Kidney tubule cell (primary cell): ENCODE measurements at places on chromosomes 6 and 20.

- DNase-seq, result no peak
Measured at GRCh38 chr6:157631838-157632614, 191.0 kb upstream of the SNX9 start.

DNA sequence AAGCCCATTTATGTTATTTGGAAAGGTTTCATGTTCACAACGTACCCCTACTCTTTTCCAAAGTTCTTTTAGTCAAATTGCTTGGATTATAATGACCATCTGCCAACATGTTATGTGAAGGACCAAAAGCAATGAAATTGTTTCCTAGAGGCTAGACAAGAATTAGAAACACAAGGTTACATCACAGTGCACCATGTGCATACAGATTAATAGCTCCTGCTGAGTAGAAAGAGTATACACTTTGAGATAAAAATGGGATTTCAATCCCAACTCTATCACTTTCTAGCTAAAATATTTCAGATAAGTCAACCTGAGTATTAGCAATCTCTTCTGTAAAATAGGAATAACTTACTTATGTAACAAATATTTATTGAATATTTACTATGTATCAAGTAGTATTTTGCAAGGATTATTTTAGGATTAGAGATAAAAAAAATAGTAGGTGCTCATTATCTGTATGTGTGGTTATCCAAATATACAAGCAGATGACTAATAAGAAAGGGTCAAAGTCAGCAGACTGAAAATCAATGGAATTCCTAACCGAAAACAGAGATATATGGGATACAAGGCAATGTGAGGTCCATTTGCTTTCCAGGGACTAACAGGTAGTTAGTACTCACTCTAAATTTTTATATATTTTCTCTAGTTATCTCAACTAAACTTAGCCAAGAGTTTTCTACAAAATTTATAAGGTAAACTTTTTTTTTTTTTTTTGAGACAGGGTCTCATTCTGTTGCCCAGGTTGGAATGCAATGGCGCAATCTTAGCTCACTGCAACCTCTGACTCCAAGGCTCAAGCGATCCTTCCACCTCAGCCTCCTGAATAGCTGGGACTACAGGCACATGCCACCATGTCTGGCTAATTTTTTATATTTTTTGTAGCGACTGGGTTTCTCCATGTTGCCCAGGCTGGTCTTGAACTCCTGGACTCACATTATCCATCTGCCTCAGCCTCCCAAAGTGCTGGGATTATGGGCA, 127.7 kb downstream of the PDSS2 start:
- no peak for DNase-seq

DNA sequence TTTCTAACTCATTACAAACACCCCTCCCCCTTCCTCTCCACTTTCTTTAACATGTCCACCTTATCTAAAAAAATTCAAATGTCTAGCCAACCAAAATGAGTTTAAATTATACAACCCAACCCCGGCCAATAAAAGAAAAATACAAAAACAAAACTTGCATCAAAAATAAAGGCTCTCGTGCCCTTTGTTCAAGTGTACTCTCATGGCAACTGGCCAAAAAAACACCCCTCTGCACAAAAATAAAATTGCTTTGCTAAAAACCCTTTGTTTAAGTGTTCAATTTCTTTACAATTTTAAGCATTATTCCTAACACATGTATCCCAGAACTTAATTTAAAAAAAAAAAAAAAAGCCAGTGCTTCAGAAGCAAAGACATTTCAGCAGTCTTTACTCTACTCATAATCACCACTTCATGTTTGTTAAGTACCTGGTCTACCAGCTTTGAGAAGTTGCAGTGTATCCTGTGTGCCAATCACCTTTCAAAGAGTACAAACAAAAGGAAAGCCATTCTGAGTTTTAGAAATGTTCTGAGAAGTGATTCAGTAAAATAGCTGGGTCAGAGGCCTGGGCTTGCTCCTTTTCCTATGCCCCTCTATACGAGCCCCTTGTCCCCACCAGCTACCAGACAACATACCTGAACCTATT, 87.5 kb downstream of the MDN1 start:
- DNase-seq, result no peak

DNA sequence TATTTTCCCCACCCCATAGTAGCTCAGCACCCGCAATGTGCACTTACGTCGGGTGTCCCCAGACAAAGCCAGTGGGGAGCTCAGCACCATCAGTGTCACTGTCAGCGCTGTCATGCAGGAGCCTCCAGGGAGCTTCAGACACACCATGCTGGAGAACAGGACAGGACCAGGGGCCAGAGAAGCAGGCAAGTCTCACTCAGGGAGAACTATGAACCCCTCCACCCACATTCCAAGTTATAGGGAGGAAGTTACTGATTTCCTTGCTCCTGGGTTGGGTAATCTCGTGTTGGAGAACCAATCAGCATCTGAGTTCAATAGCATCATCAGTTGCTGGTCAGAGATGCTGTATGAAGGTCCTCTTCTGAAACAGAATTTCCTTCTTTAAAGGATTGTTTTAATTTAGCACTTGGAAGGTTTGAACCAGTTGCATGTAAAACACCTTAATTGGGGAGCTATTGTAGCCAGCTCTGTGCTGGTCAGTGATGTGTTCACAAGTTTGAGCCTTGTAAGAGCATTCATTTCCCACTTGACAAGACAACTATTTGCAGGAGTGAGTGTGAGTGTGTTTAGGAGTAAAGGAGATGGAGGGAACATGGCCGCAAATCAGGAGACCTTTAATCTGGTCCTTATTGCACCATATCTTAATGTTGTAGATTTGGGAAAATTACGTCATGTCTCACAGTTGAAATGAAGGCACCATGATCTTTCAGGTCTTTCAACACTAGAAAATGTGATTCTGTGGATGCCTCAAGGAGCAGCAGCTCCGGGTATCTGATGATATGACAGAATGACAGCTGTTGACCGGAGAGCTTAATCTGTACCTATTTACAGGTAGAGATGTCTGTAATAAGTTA, at the start of gene HLA-DRB1:
Gene HLA-DRB1 (minus strand): TSS at position 253 of the 854 bp plus-strand sequence. CDS start 106 bp downstream, at position 147.
- peak; percentile 21 for DNase-seq

- peak; percentile 82 for DNase-seq
Measured at GRCh38 chr6:133916650-133917151, 27.8 kb downstream of the TCF21 start.

GRCh38 chr20:44993343-44993742, 27.0 kb downstream of the STK4 start:
- peak; percentile 50 for DNase-seq

DNA sequence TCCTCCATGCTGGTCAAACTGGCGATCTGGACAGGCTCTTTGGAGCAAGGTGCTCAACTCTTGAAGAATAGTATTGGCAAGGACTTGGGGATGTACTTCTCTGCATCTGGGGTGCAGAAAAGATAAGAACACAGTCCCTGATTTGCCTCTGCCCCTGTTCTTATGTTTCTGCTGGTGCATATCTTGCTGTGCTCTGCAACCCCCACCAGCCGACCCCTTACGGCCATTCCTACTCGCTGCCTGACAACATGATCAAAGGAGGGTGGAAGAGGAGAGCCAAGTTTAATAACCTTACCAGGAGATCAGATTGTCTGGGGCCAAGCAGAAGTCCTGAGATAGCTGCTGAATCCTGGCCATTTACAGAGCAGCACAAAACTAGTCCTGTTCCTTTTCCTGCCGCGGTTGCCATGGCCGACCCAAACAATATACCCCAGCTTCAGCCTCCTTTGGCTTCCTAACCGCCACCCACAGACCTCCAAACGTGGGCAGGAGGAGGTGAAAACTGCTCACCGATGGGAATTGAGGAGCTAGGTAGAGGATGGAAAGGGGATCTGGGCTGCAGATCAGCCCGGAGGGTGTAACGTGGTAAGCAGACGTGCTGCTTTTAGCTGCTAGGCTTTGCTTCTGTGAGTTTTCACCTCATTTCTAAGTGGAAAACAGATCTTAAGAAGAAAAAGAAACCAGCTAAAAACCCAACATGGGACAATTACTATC, 60.9 kb downstream of the ATXN1 start:
- peak; percentile 41 for DNase-seq

DNA sequence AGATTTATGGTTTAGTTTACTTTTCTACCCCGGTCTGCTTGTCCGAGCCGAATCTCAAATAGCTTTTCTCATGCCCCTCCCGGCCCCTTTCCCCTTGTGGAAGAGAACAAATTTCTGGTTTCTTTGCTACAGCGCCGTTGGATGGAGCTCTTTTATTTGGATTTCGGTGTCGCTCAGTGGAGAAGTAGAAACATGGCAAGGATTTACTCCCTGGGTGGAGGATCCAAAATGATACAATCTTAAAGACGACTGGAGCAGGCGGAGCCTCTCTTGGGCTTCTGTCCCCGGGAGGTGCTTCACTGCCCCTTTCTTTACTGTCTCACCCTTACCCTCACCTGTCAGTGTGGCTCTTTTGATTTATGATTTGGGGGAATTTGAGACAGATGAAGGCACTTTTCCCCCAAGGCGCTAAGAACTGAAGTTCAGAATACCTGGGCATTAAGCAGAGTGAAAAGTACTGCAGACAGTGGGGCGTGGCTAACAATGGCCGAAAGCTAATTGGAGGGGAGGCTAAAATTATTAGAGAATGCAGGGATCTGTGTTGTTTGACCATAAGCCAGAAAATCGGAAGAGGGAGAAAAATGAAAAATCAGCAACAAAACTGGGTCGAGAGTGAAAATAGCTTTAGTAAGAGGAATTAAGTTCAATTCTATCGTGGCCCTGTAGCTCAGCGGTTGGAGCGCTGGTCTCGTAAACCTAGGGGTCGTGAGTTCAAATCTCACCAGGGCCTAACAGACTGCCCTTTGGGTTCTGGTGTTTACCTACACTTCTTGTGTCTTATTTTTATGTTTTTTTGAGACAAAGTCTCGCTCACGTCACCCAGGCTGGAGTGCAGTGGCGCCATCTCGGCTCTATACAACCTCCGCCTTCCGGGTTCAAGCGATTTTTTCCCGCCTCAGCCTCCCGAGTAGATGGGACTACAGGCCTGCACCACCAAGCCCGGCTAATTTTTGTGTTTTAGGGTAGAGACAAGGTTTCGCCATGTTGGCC, 145.1 kb upstream of the ZNF184 start:
- DNase-seq, result peak; percentile 66

DNA sequence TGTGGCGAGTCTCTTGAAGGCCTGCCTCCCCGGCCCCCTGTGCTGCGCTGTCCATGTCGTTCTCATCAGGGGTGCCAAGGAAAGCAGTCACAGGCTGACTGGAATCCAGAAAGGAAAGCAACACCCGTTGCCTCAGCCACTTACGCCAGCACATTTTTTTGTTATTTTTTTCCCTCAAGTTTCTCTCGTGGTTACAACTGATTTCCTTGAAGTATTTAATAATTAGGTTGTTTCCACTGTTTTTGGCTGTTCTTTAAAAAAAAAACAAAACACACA, 17.9 kb upstream of the SLC22A1 start:
- DNase-seq, result no peak
